ENCODE measurements at places on chromosomes 11 and 22.

DNA sequence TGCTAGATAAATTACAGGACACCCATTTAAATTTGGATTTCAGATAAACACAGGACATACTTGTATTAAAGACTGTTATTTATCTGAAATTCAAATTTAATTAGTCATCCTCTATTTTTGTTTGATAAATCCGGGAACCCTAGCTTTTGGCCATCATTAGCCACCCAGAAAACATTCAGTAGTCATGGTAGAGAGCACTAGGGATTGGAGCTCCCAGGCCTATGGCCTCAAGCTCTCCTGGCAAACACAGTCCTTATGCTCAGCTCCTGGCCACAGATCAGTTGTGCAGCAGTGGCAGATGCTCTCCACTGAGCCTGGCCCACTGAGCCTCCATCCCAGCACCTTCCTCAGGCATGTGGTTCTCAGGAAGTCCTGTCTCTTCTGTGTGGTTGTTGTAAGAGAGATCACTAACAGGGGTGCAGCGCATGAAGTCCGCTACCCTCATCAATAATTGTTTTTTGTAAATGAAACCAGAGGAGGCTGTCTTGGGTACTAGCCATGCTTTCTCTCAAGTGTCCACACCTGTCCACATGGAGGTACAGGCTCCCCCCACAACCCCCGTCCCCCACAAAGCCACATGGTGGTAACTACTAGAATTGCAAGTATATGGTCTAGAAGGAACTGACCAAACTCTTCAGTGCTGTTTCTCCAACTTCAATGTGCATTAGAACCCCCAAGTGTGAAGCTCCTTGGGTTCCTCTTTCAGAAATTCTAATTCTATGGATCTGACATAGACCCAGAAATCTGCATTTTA lies 1.1 kb upstream of the IRAG1 start:
- DNase-seq = peak; percentile 46

DNA sequence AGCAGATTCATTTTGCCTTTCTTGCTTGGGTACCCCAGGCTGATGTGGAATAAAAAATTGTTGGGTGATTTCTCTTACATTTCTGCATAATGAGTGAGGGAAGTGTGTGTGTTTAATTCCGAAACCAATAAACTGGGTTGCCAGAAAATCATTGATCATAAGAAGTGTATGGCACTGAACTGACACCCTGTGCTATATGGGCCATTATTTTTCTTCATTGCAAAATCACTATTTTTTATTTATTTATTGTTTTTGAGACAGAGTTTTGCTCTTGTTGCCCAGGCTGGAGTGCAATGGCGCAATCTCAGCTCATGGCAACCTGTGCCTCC lies 14.6 kb upstream of the HIKESHI start:
- no peak for DNase-seq

GRCh38 chr11:73126804-73127480 lies 15.2 kb downstream of the FCHSD2 start:
- no peak for DNase-seq

GRCh38 chr11:96130061-96130620 lies 206.2 kb upstream of the MTMR2 start:
- DNase-seq = no peak

GRCh38 chr11:115087791-115088190 lies 409.5 kb downstream of the NXPE2 start:
- DNase-seq = no peak

GRCh38 chr11:74468936-74469335 lies 1.6 kb upstream of the KCNE3 start:
- no peak for DNase-seq

- DNase-seq = no peak
Measured at GRCh38 chr11:133619973-133620372, 87.7 kb upstream of the OPCML start.

- no peak for DNase-seq
Measured at GRCh38 chr11:114989536-114989935, 311.2 kb downstream of the NXPE2 start.

DNA sequence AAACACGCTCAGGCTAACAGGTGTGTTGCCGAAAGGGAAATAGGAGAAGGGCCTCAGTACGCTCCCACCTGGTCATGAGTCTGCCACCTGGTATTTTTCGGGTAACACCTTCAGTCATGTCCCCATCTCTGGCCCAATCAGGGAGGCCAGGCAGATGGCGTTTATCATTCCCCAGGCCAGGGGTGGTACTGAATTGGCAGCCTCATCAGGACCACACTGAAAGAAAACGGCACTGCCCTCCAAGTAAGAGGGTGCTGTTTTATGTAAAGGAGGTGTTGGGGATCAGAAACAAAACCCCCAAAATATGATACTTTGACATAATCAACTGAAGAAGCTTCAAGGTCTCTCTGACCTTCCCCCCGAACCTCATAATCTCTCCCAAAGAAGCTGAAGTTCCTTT lies 58.9 kb downstream of the RCN1 start:
- no peak for DNase-seq

DNA sequence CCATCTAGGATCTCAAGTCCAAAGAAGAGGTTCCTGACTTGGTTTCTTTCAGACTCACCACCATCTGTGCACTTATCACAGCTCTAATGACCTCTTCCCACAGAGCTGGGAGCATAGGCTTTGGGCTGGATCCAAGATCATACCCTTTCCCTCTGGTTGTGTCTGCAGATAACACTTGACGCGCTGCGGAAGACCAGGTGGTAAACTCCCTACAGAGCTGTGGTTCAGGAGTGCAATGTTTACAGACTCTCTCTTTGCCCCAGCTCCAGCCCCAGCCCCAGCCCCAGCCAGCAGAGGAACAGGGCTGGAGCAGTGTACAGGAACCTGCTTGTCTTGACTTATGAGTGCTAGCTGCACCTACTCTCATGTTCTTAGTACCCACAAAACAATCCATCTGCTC lies 274.4 kb upstream of the SYN3 start:
- DNase-seq = no peak

DNA sequence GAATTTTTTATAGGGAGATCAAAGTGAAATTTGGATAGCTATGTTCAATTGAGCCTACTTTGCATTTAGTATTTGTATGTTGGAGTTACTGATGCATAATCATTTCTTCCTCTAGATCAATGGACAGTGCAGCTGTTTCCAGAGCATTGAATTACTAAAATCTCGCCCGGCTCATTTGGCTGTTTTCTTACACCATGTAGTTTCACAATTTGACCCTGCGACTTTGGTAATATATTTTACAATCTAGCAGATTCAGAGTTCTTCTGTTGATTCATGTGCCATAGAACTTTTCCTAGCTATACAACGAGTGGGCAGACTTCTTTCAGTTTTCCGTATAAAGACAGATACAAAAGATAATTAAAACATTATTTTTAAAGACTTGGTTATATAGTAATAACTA lies 70.0 kb upstream of the GRIK4 start:
- DNase-seq = no peak

DNA sequence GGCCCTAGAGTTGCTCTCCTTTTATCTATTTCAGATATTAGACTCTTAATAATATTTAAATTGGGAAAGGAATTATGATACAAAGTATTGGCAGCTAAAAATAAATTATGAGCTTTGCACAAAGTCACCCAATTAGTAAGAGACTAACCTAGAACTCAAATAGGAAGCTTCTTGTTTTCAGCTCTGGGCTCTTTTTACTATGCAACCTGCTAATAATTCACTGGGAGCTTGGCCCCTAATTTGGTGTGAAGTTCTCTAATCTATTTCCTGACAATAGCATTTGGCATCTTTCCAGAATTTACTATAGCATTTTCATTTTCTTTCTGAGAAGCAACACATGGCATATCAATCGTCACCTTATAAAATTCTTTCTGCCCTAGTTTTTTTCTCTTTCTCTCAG lies 727.7 kb upstream of the ANO5 start:
- DNase-seq = no peak

GRCh38 chr22:43821606-43822425 lies 9.7 kb upstream of the EFCAB6 start:
- DNase-seq = no peak

- no peak for DNase-seq
Measured at GRCh38 chr11:113926273-113927197, 21.9 kb downstream of the HTR3B start.

- DNase-seq = no peak
Measured at GRCh38 chr22:32957200-32957803, 100.9 kb downstream of the SYN3 start.

GRCh38 chr11:1202154-1202775 lies 20.6 kb upstream of the MUC5B start:
- no peak for DNase-seq

DNA sequence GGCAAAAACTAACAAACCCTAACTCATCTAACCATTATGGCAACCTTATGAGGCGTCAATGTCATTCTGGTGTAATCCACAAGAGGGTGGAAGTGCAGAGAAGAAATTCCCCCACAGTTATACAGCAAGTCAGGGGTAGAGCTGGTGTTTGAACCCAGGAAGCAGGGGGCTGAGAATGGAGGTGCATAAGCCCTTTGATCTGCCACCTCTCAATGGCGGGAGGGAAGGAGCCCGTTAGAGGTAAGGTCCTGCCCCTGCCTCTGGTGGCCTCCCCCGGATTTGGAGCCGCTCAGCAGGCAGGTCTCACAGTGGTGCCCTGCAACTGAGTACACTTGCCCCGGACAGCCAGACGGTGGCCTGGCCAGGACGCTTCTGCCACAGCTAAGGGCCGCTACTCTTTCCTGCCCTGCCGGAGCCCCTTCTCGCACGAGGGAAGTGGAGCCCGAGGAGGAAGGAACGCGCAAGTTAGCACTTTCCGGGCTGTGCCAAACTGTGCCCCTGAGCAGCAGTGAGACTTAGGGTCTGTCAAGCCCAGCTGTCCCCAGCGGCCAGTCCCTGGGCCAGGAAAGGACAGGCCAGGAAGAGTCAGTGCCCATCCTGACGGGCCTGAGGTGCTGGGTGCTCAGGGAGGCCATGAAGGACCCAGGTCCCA lies 1.1 kb downstream of the FXYD2 start:
- no peak for DNase-seq
